ENCODE measurements at places on chromosomes 11 and 22.

DNA sequence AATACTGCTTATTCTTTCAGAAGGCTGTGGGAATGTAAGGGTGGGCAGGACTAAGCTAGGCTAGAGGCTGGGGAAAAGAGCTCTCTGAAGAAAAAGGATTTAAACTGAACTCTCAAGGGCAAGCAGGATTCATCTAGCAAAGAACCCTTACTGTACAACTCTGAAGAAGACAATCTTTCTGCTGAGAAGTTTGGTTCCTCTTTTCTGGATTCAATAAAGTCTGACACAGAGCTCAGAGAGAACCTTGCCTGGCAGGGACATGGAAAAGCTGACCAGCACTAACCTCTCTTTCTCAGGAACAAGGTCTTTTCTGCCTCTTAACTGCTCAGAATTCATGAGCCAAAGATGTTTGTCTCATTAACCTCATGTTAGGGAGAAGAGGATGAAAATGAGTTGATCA lies 388.4 kb upstream of the DDI1 start:
- DNase-seq: no peak

GRCh38 chr11:36041988-36042611 lies 98.2 kb downstream of the LDLRAD3 start:
- no peak for DNase-seq

DNA sequence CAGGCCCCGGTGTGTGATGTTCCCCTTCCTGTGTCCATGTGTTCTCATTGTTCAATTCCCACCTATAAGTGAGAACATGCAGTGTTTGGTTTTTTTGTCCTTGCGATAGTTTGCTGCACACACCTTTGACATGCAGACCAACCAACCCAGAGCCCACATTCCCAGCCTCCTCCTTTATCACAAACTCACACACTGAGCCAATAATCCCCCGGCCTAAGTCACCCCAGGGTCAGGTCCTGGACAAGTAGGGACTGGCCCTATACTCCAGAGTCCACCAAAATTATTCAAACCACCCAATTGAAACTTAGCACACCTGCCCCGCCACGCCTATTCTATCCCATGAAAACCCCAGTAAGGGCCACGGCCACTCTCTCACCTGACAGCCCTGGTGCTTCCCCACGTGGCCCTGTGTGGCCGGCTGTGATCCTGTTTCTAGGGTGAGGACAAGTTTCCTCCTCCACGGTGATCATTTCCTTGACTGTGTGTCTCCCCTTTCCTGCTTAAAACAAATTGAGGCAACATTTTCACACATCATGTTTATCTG lies 83.1 kb upstream of the SLC22A12 start:
- no peak for DNase-seq

- DNase-seq: no peak
Observed at GRCh38 chr22:29093501-29094300, 20.9 kb downstream of the KREMEN1 start.

DNA sequence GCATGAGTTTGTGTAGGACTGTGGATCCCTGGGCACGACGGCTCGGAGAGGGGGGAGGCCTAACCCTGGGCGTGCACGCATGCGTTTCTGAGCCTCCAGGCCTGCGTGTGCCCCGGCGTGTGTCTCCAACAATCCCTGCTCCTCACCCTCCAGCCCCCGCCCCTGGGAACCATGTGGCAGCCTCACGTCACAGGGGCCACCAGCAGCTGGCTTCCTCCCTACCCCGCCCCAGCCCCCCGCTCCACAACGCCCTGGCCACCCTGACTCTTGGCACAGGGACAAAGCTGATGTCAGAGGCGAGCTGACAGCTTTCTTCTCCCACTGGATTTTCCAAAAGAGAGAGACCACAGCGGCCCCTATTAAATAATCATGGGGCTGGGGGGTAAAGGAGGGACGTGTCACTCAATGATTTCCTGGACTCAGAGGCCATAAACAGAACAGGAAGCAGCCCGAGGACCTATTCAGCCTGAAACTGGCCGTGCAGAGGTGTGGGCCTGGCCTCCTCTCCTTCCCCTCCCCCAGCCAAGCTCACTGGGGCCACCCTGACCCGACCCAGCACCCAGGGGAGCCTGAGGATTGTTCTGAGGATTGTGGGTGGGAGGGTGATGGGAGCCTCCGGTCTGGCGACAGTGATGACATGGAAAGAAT lies 6.8 kb upstream of the LIF start:
- DNase-seq: no peak
